ENCODE measurements at places on chromosomes 7 and 10.

DNA sequence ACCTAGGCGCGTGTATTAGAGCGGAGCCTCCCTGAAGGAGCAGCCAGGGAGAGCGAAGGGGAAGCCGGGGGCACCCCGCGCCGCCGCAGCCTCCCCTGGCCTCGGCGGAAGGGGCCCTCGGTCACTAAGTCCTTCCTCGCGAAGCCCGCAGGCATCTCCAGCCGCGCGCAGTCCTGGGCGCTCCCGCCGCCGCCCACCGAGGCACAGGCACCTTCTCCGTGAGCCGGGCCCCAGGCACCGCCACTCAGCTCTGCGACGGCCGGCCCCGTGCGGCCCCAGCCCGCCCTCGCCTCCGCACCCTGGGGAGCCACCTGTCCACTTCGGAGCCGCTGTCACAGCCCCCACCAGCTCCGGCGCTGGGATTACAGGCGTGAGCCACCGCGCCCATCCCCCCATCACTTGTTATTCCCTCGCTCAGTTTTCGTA, 80.8 kb downstream of the ZNF467 start:
- DNase-seq, result no peak

DNA sequence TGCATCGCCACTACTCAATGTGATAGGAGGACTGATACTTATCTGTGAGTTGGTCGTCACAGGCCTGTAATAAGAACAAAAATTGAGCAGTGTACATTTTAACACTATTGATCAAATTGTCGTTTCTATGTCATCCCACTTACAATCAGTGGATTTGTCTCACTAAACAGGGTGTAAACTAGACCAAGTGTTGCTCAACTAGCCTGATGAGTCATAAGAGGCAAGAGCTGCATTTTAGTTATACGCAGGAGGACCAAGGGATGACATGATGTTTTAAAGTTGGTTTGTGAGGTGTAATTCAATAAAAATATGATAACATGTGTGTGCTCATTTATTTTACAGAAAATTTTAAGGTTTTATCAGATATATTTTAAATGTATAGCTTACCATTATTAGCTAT, 1239.2 kb downstream of the REEP3 start:
- peak; percentile 2 for DNase-seq

- no peak for DNase-seq
Observed at GRCh38 chr10:113028456-113029440, 78.7 kb downstream of the TCF7L2 start.

DNA sequence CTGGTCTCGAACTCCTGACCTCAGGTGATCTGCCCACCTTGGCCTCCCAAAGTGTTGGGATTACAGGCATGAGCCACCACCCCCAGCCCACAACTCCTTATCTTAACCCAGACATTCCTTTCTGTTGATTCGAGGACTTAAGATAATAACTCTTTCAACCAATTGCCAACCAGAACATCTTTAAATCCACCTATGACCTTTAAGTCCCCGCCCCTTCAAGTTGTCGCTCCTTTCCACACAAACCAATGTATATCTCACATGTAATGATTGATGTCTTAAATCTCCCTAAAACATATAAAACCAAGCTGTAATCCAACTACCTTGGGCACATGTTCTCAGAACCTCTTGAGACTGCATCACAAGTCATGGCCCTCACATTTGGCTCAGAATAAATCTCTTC, 7.8 kb upstream of the ANKRD2 start:
- DNase-seq, result no peak

DNA sequence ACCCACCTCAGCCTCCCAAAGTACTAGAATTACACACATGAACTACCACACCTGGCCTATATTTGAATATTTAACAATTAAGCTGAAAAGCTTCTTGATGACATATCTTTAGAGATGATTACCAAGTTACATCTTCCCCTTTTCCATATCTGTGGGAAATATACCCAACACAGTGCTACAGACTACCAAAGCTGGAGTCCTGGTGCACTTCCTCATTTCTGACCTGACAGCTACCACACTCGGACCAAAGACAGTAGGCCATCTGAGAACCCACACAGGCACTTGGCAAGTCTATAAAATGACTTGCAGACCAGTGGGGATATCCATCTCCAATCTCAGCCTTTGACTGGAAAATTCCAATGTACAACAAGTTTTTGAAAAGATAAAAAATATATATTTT, 270.4 kb upstream of the KLF14 start:
- DNase-seq, result no peak

- no peak for DNase-seq
Observed at GRCh38 chr10:65968871-65969270, 957.0 kb upstream of the LRRTM3 start.

DNA sequence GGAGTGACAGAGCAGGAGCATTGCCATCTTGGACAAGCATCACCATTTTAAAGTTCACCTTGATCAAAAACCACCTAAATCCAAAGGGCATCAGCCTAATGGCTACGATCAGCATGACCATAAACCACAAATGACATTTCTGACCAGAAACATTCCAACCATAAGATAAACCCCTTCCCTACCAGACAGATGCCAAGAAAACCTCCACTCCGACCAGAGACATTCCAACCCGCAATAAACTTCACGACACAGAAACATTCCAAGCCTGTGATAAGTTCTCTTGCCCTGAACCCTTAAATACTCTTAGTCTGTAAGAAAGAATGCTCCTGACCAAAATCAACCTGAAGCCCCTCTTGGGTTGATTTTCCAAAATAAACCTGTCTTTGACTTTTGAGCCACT, 606.9 kb downstream of the POM121L12 start:
- DNase-seq, result no peak

DNA sequence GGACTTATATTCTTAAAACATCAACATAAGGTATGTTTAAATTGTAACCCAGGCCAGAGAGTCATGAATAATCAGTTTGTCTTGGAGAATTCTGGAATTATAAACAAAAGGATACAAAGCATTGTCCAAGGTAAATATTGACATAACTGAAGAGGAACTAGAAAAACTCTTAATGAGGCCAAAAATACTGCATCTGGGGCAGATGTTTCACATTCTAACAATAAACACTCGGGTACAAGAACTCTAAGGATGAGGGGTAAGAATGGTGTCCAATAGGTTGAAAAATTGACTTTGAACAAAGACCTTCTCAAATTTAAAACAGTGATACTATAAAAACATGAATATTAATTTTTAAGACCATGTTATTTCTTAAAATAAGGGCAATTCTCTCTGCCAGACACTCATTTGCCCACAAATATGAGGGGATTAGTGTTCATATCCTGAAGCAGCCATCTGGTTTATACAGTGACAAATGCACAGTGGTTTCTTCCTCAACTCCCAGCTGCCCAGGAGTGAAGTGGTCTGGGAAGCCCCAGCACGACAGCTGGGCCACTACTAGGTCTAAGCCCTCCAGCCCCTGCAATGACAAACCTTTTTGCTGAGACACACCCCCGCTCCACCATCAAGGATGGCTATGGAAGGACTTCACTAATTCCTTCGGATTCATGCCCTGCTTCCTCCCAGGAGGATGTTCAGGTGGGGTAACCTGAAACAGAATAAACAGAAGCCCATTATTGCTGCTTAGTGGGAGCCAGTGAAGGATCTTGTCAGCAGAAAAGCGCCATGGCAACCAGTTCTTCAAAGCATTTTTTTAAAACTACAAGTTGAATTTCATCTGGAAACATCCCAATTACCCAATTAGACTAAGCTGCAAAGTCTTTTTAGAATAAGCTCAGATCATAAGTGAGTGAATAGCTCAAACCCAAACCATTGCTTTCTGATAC, 107.5 kb upstream of the ARID5B start:
- peak; percentile 65 for DNase-seq

DNA sequence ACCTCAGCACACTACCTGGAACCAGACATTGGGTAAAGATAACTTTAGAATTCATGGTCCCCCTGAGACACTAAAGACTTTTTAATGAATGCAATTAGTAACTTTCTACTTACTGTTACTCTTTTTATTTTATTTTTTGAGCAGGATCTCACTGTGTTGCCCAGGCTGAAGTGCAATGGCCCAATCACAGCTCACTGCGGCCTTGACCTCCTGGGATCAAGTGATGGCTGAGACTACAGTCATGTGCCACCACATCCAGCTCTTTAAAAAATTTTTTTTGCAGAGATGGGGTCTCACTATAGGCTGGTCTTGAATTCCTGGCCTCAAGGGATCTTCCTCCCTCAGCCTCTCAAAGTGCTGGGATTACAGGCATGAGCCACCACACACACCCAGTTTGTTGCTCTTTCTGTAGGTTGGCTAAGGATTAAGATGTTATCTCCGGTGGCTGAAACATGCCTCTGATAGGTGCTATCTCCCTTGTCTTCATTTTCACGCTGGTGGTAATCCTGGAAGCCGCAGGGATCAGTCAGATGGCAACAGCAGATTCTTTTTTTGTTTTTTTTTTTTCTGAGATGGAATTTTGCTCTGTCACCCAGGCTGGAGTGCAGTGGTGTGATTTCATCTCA, 128.3 kb downstream of the TCF7L2 start:
- DNase-seq, result no peak

DNA sequence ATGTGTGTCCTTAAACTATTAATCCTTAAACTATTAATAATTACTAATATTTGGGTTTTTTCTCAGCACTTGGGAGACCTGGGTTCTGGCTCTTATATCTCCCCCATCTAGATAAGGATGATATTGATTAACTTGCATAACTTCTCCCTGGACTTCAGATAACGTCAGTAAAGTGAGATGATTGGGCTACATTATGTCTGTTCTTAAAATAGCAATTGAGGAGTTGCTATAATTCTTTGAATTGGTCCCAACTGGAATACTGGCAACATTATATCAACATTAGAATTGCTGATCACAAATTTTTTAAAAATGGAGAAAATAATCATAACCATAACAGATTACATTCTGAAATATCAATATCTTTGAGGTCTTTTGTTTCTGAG, 1.9 kb downstream of the APBB1IP start:
- DNase-seq, result no peak

- DNase-seq, result no peak
Observed at GRCh38 chr7:73599151-73599882, 20.9 kb upstream of the TBL2 start.

DNA sequence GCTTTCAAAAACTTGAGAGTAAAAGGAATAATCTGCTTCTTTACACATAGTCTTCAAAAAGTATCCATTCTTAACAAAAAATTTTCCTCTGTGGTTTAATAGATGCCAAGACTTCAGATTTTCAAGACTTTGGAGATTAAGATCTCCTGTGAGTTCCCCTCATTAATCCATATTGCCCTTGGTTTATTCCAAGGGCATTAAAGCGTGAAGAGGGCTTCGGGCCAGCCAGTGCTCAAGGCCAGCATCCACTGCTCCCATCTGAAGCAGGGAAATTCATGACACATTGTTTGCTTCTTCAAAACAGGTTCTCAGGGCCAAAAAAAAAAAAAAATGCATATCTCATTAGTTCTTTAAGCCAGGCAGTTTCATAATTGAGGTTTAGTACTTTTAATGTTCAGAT, 137.3 kb upstream of the RHOBTB1 start:
- DNase-seq, result no peak

DNA sequence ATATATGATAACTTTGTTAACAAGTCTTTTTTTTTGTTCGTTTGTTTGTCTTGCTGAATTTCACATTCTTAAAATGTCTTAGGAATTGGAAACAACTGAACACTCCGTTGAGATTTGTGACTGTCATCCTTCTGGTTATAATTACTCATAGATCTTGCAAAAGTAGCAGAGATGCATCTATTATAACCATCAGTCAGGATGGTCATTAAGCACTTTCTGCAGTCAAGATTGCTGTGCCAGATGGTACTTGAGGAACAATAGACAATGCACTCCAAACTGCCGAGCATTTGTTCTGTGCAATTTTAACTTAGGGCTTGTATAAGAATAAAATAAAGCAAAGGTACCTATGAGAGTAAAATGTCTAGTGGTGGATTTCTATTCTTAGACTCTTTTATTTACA, 710.1 kb upstream of the KCND2 start:
- DNase-seq, result no peak

GRCh38 chr10:10663622-10664021, 354.1 kb upstream of the CELF2 start:
- DNase-seq, result no peak

DNA sequence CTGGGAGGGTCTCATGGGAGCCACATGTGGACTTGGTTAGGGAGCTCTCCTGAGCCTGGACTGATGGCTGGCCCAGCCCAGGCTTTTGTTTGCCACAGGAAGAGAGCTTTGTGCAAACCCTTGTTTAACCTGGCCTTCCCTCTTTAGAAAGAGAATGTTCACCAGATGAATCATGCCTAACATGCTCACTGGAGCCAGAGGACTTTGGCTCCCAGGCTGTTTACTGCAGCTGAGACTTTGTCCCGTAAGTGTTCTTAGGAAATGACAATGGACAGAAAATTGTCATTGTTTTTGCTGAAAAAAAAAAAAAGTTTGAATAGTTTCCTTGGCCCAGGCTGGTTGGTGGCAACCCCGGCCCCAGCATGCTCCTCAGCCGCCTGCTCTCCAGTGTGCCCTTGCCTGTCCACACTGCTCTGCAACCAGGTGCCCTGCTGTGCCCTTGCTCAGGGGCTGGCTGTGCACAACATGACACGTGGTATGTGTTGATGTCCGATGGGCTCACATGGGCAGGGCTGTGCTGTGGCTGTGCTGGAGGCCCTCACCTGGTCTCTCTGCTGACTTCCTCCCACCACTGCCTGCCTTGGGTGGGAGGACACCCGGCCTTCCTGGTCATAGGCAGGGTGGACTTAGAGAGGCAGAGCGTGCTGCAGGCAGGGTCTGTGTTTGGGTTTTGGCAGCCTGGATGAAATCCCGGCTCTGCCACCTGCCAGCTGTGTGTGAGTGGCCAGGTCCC, 215.3 kb upstream of the ZNF32 start:
- peak; percentile 92 for DNase-seq

- DNase-seq, result no peak
Observed at GRCh38 chr7:36606976-36607720, 117.1 kb downstream of the AOAH start.

- peak; percentile 47 for DNase-seq
Observed at GRCh38 chr10:34498821-34499220, 316.3 kb downstream of the PARD3 start.

DNA sequence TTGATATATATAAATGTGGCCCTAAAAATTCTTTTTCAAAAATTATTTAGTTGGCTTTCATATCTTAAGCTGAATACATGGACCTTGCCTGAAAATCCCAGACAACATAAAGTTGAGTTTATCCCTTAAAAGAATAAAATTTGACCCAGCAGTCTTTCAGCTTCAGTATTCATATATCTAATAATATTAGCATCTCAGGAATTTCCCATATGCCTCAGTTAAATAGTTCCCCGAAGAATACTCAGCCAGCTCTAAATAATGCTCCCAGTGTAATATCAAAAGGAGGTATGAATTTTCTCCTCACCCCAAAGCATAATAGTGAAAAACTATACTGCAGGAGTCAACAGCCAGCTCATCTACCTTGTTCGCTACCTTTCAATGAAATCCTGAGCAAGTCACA, 145.9 kb downstream of the CTNNA3 start:
- no peak for DNase-seq

Data from fibroblast of mammary gland (primary cell).